ENCODE measurements at places on chromosomes 4 and X.

DNA sequence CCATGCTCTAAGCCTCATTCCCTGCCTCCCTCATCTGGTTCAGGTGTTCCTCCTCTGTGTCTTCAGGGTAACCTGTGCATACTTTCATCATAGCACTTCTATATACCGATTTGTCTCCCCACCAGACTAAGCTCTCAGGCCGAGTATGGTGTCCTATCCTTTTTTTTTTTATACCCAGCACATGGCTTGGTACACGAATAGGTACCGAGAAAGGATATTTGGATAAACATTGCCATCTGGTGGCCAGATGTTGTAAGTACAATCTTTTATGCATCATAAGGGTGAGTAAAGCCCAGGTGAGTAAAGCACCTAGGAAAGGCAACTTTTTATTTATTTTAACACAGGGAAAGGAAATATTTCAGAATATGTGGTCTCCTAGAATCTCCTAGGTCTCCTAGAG, 68.4 kb downstream of the MID2 start:
- DNase-seq = peak; percentile 47

DNA sequence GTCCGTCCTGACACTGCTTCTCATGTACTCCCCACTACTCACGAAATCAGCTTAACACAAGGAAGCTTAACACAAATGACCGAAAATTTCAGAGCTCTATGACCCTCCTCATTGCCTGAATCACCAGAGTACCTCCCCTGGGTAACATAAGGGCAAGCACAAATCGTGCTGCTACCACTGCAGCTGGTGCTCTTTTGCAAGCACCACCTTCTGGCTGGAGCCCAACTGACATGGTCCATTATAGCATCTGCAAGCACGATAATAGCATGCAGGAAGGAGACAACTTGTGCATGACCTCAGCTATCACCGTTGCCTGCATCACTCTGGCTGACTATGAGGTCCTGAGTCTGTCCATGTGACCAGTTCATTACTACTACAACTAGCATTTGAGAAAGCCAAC, 308.0 kb downstream of the TEX13C start:
- no peak for DNase-seq

GRCh38 chr4:110137829-110138228, 60.6 kb downstream of the ELOVL6 start:
- DNase-seq = no peak

DNA sequence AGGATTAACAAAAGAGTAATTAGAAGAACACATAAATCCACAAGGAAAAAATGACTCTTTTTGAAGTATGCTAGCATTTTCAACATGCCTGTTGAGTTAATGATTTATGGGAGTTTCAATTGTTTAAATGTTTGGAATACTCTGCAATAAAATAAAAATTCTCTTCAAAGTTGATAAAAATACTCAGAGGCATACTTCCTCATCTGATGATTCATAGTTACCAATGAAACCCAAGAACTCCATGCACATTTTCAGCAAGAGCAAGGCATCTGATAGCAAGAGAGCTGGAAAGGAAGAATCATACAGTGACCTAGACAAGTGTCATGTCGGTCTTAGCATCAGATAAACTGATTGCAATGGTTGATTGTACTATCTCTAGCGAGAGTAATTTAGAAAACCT, 443.7 kb upstream of the ATOH1 start:
- peak; percentile 49 for DNase-seq

GRCh38 chr4:176383273-176384077, 63.7 kb downstream of the SPCS3 start:
- peak; percentile 72 for DNase-seq

GRCh38 chr4:184028561-184029374, 123.7 kb downstream of the STOX2 start:
- no peak for DNase-seq

GRCh38 chrX:47683829-47684205, 24.8 kb upstream of the UXT start:
- no peak for DNase-seq

DNA sequence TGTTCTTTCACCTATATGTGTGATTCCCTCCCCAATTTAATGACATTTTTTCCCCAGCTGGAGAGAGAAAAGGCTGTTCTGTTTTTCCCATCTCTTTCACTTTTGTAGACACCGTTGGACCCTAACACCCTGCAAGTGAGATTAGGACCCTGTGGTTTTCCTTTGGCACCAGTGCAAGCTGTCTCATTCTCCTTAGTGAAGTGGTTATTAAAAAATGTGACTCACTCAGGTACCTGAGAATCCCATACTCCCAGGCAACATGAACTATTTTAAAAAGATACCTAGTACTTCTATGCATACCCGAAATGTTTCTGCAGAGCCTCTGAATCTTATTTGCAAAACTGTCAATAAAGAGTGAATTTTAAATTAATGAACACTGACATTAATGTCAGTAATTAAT, 175.7 kb upstream of the TBC1D9 start:
- DNase-seq = no peak

GRCh38 chrX:23228454-23228853, 106.2 kb upstream of the PTCHD1 start:
- DNase-seq = no peak

GRCh38 chr4:168711197-168712140, 214.6 kb downstream of the PALLD start:
- DNase-seq = peak; percentile 87

DNA sequence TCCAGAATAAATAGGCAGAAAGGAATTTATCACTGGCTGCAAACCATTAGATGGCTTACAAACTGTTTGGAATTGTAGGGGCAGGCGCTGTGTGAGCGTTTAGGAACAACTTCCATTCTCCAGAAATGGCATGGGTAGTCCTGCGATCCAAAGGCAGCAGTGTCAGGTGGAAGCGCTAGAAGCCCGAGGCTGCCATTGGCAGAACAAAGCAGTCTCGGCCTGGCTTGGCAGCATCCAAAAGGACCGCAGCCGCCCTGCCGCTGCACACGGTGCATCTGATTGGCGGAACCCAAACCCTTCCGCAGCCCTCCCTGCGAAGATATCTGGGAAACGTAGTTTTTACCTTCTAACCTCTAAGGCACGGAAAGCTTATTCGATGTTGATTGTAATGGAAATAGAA, 23.6 kb upstream of the YTHDC1 start:
- DNase-seq = peak; percentile 83

- no peak for DNase-seq
Observed at GRCh38 chr4:110633358-110634341, 10.8 kb upstream of the PITX2 start.

GRCh38 chr4:143381189-143382118, 44.8 kb downstream of the GAB1 start:
- DNase-seq = peak; percentile 93

DNA sequence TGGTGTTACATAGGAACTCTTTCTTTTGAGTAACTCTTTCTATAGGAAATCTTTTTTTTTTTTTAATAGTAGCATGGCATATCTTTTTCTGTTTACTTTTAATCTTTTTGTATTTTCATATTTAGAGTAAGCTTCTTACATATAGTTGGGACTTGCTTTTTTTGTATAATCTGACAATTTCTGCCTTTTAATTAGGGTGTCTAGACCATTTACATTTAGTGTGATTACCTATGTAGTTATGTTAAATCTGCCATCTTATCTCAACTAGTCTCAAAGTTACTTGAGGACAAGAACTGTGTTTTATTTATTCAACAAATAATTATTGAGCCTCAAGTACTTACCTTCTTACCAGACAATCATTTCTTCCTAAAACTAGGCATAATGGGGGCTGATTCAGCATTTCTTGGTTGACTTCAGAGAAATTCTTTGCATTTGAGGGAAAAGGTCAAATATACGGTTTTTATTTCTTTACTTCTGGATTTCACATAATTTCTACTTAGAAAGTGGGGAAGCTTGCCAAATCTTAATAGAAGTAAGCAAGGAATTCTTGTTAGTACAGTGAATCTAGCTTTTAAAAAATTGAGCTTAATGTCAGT, 28.6 kb downstream of the MND1 start:
- no peak for DNase-seq

DNA sequence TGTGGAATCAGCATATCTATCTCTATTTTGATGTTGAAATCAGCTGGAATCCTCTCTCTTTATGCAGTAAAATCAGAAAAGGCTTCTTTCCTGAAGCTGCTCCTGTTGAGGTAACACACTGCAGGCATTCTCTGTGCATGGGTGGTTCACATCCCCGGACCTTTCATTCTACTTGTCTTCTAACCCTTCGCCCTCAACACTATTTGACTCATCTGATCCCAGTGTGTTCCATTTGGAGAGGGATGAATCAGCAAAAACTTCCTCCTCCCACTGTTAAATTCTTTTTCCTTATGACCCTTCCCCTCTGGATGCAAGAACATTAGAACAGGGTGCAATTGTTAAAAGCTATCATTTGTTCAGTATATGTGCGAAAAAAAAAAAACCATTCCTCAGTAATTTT, 67.4 kb downstream of the RNF150 start:
- DNase-seq = no peak

DNA sequence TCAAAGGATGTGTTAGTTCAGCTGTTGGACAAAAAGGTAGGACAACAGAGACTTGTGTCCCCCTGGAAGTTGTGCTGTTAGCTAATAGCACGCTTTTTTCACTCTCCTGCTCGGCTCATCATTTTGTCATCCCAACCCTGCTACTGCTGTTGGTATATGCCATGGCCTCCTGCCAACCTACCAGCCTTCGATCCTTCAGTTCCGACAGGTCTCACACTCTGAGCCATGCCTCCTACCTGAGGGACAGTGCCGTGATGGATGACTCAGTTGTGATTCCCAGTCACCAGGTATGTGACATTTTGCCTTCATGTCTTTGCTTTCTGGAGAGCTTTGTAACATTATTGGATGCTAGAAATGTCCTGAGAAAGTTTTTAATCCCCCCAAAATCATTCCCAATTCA, 268.1 kb downstream of the ANK2 start:
- no peak for DNase-seq

GRCh38 chr4:18689308-18690115, 668.0 kb upstream of the LCORL start:
- peak; percentile 74 for DNase-seq

GRCh38 chrX:109601486-109601885, 23.5 kb downstream of the KCNE5 start:
- DNase-seq = no peak

GRCh38 chr4:7803992-7804755, 135.5 kb downstream of the AFAP1 start:
- DNase-seq = peak; percentile 84

GRCh38 chr4:88991746-88992145, 65.2 kb downstream of the FAM13A start:
- no peak for DNase-seq

DNA sequence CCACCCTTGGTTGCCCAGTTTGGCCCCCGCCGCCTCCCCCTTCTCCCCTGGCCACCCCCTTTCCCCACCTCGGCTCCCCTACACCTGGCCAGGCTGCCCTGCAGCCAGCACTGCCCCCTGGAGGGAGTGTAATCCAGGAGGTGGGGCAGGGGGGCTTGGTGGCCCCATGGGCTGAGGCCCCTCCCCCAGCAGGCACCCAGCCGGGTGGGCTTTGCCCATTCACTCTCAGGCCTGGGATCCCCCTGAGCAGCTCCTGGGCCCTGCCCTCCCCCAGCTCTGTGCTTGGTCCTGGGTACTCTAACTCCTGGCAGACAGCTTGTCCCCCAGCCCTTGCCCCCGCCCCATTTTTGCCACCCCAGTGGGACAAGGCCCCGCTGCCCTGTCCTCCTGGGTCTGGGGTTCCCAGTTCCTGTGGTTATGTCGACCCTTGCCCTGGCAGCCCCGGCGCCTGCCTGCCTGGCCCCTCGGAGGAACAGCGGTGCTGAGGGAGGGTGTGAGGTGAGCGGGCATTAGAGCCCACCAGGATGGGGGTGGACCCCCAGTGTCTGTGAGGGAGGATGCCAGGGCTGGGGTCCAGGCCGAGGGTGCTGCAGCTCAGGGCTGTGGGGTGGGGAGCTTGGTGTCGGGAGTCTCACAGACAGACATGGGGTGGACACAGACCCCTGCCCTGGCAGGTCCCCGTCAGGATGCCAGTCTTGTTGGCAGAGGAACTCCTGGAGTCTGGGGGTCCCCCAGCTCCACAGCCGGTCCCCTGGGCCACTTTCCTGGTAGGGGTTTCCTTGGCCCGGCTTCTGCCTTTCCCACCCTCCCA, 10.2 kb downstream of the NAT8L start:
- DNase-seq = no peak

DNA sequence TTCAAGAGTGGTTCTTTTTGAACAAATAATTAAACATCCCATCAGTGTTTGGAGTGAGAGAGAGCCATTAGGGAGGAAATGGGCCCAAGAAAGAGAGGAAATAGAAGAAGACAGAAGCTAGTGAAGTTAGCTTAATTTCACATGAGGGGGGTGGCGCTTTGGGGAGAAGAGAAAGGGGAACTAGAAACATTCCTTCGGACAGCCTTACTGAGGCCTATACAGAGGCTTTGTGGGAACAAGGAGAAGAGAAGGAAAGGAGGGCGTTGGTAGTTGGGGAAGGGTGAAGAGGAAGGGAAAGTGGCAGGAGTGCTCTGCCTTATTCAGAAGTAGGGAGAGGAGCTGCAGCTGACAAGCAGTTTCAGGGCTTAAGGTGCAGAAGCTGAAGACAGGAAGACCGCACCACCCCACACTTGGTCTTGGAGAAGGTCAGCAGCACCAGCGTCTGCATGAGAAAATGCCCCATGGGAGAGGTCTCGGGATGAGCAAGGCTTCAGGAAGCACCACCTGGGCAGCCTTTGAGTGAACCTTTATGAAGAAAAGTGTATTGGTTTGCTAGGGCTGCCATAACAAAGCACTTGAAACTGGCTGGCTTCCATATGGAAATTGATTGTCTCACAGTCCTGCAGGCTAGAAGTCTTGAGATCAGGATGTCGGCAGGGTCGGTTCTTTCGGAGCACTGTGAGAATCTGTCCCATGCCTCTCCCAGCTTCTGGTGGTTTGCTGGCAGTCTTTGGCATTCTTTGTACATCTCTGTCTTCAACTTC, 85.1 kb downstream of the KIT start:
- no peak for DNase-seq

DNA sequence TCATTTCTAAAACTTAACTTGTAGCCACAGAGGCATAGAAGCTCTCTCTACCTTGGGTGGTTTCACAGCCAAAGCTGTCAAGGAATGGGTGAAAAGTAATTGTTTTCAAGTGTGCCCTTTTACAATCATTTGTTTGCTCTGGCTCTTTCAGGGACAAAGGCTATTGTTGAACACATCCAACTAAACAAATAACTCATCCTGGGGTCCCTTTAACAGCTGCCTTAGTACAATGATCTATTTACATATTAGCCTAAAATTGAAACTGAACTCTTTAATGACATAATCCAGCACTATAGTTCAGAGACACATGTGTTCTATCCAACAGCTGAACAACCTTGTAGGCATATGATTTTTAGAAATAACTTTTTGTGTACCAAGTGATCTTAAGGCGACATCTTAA, 3.7 kb downstream of the HHIP start:
- peak; percentile 27 for DNase-seq

DNA sequence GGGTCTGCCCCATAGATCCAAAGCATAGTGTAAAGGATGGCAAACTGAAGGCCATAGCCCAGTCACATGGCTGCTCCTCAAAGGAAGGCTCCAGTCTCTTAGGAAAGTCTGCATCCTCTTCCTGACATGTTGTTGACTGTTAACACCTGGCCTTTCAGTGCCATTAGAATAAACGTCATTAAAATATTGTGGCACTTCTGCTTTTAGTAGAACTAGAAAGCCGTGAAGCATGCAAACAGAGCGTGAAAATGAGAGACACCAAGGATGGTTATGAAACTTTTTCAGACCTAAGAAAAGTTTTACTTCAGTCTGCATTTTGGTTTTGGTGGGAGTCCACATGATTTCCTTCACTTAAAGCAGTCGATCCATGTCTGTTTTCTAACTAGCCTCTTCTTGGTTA, 41.1 kb upstream of the AFF2 start:
- no peak for DNase-seq

GRCh38 chr4:2292646-2293108, 30.8 kb upstream of the MXD4 start:
- DNase-seq = peak; percentile 36
